ENCODE measurements at places on chromosomes 4 and X. TPM values are rescaled to one million over a fixed set of nuclear protein-coding genes. Genes with fewer than 3 reads are reported as not detected.

GRCh38 chr4:100804576-100805360 is 286.9 kb upstream of the EMCN start:
- DNase-seq: no peak

DNA sequence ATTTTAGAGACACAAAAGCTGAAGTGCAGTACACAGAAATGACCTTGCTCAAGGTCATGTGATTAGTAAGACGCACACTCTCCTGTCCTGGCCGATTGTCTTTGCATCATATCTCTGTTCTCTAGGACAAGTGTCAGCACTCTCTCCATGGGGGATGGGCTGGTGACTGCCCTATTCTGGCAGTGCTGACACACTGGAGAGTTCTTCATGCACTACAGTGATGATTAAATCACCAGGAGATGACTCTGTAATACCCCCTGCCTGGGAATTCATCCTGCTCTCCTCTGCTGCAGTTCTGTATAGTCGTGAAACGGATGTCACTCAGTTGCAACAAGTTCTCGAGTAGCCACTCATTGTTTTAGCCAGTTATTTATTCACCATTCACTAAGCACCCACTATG is 5.3 kb upstream of the SHISA3 start:
- peak; percentile 42 for DNase-seq

- DNase-seq: no peak
Observed at GRCh38 chrX:2261831-2262667, 238.7 kb downstream of the DHRSX start.

DNA sequence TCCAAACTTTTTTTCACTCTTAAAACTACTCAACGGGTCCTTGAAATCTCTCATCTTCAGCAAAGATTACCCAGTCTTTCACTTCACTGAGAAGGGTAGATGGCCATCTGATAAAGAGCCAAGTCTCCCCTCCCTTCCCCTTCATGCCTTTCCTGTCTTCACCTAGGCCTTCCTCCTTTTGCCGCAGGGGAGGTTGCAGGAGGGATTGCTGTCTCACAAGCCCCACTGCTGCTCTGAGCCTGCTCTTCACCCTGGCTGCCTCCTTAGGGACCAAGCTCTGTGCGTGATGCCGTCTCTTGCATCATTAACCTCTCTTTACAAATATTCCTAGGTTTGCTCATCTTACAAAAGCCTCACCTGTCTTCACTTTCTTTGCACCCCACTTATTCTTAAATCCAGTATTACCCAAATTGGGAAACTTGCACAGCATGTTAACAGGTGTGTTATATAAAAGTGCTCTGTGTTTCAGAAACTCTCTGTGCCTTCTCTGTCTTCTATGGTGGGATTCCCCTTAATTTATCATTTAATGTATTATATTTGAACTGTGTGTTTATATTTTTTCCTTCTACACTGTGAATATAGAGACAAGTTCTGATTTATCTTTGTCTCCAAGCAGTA is 3.8 kb downstream of the ZFX start:
- no peak for DNase-seq

- no peak for DNase-seq
Observed at GRCh38 chr4:99708551-99708950, 50.9 kb upstream of the C4orf54 start.

The PCDH18 gene
- total RNA-seq: 5.3 TPM

DNA sequence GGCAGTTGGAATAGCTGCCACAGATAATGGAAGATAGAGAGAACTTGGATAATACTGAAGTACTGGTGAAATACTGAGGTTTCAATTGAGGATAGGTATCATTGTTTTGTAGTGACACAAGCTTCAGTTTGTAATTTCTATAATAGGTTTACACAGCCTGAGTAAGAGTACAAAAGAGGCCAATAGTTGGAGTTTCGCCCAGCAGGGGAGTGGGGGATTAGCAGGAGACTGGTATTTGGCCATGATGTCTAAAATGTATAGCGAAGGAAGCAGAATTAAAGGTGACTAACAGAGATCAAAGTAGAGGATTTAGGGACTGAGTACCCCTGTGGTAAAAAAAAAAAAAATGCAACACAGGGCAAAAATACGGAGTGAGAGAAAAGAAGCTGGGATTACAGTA is 129.5 kb downstream of the KCTD8 start:
- DNase-seq: no peak

The CITED1 gene
- 0.94 TPM for total RNA-seq

DNA sequence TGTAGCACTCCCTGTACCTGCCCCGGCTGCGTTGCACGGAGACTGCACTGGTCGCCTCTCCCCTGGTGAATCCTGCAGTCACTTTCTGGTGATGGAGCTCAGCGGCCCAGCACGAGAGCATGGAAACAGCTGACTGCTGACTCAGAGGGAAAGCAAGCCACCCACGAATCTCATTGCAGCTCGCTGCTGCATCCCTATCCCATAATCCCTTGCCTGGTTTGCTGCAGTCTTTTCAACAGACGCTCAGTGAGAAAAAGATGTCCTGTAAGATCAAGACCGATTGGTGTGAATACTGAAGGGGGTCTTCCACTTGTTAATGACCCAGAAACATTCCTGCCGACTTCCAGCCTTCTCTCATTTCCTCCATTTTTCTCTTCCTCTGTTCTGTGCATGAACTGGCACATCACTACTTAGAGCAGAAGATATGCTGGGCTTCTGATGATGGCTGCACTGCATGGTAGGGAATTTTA is 52.9 kb downstream of the TRIM2 start:
- DNase-seq: no peak

The SLAIN2 gene
- total RNA-seq: 108 TPM

- no peak for DNase-seq
Observed at GRCh38 chr4:141804836-141805235, 168.5 kb downstream of the IL15 start.

DNA sequence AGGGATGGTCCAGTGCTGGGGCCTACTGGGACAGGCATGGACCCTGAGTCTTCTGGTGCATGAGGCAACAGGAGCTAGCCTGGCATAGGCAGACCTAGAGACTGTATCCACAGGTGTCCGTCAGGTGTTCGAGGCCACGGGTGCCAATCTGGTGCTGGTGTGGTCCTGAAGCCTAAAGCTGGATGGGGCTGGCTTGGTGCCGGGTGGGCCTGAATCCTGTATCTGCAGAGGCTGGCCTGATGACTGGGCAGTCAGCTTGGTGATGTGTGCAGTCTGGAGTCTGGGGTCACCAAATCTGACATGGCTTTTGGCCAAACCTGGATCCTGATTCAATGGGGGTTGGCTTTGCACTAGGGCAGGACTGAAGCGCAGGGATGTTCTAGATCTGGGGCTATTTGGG is 269.8 kb upstream of the GRIA3 start:
- no peak for DNase-seq

The NEXMIF gene
- 0.24 TPM for total RNA-seq

The IL21 gene
- total RNA-seq: not detected

The MMRN1 gene
- total RNA-seq: 12.5 TPM

GRCh38 chr4:145881989-145882388 is 56.6 kb downstream of the ZNF827 start:
- no peak for DNase-seq

- no peak for DNase-seq
Observed at GRCh38 chrX:103081051-103081450, 11.9 kb downstream of the NXF3 start.

DNA sequence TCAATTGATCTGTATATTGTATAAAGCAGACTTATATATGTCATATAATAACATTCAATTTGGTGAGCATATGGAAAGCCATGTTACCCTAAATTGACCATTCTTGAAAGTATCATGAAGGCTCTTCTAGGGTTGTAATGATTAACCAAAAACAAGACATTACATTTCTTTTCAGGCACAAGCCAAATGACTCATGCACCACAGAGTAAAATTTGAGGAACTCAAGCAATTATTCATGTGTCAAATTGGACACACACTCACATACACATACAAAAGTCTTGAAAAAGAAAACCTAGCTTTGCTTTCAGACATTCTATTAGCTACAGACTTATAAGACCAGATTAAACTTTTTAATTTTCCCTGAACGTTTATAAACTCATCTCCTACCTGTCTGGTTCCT is 146.5 kb upstream of the PCDH18 start:
- no peak for DNase-seq

DNA sequence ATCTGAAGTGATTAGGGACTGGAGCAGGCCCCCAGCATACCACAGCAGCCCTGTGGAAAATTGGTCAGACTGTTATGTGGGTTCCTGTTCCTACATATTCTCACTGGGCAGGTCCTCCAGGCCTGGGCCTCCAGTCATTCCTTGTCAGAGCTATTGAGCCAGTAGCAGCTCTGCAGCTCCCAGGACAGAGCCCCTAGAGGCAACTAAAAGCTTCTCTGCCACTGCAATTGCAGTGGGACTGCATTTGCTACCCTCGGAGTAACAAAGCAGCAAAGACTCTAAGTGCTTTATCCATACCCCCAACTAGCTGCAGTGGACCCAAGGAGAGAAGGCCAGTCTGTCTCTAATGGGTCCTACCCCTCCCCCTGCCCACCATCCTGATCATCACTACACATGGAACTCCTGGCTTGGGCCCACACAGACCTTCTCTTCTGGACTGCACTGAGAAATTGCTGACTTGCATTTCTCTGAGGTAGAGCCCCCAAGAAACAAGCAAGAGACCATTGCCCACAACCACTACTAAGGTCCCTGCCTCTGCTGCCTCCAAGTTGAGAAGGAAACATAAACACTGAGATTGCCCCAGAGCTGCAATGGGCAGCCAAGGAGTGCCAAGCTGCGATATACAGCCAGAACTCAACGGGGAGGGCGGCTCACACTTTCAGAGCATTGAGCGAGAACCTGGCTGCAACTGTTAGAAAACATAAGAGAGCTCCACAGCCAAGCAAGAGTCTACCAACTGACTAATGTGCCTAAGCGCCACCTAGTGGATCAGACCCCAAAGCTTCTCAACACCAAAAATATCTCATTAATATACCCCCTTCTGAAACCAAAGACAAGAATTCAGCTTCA is 738.7 kb upstream of the NDST4 start:
- no peak for DNase-seq

The CTAG1A gene
- total RNA-seq: not detected

The PAK3 gene
- total RNA-seq: 0.47 TPM

DNA sequence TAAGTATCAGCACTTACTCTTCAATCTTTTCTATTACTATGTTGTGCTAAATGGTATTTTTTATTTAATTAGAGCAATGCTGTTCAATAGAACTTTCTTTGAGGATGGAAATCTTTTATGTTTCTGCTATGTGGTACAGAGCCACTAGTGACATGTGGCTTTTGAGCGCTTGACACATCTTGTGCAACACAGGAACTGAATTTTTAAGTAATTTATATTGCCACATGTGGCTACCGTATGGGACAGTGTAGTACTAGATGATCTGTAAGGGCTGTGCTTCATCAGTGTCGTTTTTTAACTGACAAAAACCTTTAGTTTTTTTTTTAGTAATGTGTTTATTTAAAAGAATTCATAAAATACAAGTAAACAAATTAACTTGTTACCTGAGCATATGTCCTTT is 22.4 kb downstream of the HPRT1 start:
- DNase-seq: no peak

- no peak for DNase-seq
Observed at GRCh38 chr4:184313058-184313581, 95.4 kb upstream of the ENPP6 start.

The FREM3 gene
- not detected for total RNA-seq

DNA sequence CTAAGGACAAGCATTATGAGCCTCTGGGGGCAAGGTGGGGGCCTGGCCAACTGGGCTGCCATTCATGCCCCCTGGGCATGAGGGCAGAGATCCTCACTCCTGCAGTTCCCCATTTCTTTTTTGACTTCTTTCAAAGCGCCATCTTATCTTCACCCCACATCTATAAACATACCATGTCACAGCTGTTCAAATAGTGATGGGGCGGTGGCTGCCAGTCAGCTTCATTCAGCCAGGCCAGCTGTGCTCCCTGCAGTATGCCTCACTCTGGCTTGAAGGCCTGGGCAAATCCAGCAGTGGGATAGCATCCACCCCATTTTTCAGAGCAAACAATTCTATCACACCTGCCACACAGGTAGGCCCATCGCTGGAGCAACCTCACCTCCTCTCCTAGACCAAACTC is 85.5 kb downstream of the NHSL2 start:
- DNase-seq: no peak

DNA sequence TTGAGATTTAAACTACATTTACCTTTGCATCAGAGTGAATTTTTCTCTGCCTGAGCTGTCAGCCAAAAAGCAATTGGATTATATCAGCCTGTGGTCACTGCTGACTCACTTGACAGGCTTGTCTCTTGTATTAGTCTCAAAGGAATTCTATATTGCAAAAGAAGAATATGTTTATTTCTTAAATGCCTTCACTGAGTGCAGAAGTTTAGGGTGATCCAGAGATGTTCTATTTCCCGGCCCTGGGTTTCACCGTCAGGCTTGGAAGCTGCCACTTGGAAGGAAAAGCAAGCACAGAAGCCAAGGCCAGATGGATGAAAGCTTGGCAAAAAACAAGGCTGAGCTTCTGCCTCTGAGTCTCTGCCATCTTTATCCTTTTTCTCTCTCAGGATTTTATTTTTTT is 80.9 kb downstream of the FAM114A1 start:
- peak; percentile 31 for DNase-seq

DNA sequence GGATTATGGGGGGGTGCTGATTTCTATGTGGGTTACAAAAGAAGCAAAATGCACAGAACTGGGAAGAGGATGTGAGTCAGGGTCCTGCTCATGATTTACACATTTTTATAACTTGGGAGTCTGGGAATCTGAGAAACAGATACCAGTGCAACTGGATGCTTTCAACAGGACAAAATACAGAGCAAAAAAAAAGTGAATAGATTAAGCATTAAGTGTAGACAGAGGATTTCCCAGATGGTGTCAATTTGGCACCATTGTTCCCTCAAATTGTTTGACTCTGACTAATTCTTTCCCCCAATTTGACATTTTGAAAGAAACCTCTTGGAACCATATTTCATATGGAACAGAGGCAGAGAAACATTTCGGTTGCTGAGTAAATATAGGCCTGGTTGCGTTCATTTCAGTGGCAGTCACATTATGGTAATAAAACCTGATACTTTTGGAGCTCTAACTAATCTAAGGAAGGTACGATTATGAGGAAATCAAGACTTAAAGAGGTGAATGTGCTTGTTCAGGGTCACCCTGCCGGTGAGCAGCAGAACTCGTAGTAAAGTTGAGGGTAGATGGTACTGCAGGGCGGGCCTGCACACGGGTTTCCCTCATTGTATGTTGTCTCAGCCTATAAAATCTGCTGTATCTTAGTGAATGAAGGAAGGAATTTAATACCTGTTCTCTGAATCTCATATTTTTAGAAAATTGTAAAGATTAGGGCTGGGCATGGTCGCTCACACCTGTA is 18.7 kb upstream of the CDKL5 start:
- no peak for DNase-seq

The ARMCX2 gene
- 35.9 TPM for total RNA-seq

All from left cardiac atrium (tissue), 4 donors.